ENCODE measurements at places on chromosomes 12 and 14.
A peak's percentile ranks its signal among the peaks of the same experiment; 100 is the strongest.

DNA sequence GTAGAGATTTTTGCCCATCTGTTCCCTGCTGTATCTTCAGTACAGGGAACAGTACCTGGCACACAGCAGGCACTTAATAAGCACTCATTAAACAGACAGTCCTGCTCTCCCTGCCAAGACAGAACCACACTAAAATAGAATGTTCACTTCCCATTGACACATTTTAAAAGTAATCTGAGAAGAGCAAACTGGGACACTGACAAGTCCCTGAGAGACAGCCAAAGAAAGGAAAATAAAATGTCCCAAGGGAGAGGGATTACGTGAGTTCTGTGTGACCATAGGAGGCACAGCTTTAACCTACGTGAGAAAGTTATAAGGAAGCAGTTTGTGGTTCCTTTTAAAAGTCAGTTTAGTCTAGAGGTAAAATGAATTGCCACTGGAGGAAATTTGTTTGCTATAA, 43.9 kb upstream of the SYCP3 start:
- no peak for DNase-seq

DNA sequence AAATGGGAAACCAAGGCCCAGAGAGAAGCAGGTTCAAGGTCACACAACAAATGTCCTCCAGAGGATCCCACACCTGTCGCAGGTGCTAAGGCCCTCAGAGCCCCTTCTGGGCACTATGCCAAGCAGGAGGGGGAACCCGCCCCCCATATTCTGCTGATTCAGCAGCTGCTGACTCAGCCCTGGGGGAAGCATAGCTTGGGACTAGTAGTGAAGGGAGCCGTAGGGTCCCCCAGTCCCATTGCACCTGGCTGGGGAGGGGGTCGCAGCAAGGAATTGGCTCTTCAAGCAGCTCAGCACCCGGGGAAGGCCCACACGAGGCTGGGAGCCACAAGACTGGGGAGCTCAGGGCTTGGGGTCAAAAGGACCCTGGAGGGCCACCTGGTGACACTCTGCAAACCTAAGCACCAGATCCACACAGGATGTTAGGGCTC, 1.0 kb downstream of the RASAL1 start:
- DNase-seq = no peak

GRCh38 chr14:100894416-100894815, 9.1 kb downstream of the RTL1 start:
- no peak for DNase-seq

- DNase-seq = no peak
Measured at GRCh38 chr12:24821691-24822090, 127.2 kb downstream of the BCAT1 start.

DNA sequence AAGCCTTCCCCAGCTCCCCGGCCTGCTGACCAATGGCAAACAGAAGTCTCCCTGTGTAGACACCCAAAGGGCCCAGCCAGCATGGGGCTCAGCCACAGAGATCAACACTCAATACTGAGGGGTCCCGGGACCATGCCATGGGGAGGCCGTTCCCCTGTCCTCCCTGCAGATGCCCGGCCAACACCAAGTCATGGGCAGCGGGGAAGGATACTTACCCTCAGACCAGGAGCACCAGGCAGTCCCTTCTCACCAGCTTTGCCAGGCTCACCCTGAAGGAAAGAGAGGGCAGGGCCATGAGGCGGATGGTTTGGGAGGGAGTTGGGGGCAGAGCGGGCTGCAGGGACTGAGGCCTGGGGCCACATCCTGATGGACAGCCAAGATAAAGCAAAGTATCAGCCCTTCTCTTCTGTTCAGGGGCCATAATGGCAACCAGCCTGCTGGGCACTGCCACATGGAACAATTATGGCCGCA, 19.9 kb downstream of the COL2A1 start:
- DNase-seq = no peak

DNA sequence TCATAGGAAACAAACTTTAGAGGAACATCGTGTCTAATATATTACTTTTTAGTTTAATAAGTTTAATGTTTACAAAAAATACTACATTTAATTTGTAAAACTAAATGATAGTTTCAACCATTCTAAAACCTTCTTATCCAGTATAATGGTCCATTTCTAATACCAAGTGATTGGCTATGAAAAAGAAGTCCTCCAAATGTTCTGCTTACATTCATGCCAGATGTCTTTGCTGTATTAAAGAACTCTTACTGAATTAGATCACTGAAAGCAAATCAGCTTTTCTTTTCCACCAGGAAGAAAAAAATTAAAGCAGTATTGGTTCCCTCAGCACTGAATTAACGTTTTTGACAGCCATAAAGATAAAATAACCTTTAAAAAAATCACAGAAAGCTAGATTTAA, 3.7 kb downstream of the NOVA1 start:
- no peak for DNase-seq

- DNase-seq = no peak
Measured at GRCh38 chr12:10241727-10242126, 29.1 kb downstream of the GABARAPL1 start.

- peak; percentile 77 for DNase-seq
Measured at GRCh38 chr12:111396726-111397445, 8.8 kb upstream of the SH2B3 start.

DNA sequence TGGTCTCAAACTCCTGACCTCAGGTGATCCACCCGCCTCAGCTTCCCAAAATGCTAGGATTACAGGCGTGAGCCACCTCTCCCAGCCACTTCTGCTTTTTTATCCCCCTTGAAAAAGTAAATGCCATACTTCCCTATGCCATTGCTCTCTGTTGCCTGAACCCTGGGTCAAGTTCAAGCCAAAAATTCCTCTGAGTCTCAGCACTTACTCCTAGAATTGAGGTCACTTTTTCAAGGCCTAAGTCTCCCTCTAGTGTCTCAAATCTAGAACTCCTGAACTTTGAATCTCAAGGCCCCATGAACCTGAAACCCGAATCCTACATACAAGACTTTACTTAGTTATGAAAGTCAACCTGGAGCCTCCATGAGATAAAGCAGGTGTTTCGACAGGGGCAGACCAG, 1.4 kb upstream of the APOBEC1 start:
- peak; percentile 82 for DNase-seq

DNA sequence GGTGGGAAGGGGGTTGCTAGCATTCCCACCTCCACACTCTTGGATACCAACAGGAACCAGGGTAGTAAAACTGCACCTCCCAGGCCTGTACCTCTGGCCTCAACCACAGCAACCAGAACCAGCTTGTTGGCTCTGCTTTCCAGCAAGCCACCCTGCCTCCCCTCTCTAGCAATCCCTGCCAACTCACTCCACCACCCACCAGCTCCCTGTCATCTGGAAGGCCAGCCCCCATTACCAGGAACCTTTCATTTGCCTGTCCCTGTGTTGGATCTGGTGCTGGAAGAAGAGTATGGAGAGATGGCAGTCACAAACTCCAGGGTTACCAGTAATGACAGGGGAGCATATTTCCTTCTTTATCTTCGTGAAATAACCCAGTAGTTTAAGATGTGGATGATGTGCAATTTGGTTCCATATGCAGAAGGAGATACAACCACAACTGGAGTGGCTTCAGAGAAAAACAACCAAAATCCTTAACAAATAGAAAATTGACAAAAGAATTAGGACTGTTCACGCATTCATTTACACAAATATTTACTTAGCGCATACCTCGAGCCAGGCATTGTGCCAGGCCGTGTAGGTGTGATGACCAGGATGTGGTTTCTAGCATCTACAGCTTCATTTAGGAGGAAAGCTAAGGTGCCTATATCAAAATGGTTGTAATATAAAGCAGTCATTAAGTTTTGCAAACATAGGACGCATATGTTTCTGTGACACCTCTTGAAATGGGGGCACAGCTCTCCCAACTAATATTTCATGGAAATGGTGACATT, 3.4 kb downstream of the B4GALNT3 start:
- DNase-seq = no peak

All from NT2/D1 (cell line).